ENCODE measurements at places on chromosomes 7 and 10. TPM values are rescaled to one million over a fixed set of nuclear protein-coding genes. Genes with fewer than 3 reads are reported as not detected.

DNA sequence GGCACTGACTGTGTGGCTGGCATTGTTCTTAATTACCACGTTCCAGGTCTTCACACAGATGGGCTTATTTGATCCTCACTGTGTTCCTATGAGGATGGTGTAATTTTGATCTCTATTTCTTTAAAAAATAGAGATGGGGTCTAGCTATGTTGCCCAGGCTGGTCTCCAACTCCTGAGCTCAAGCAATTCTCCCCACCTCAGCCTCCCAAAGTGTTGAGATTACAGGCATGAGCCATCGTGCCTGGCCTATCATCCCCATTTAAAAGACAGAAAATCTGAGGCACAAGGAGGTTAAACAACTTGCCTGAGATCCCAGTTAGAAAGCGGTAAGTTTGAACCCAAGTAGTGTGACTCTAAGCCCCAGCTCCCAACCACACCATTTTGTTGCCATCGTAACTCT lies 17.0 kb upstream of the SRGN start:
- no peak for DNase-seq

The MEOX2 gene
- total RNA-seq, result 0.05 TPM

The GRB10 gene
- total RNA-seq, result 48.8 TPM

- peak; percentile 83 for DNase-seq
Observed at GRCh38 chr10:102627736-102628293, 16.5 kb upstream of the TRIM8 start.

DNA sequence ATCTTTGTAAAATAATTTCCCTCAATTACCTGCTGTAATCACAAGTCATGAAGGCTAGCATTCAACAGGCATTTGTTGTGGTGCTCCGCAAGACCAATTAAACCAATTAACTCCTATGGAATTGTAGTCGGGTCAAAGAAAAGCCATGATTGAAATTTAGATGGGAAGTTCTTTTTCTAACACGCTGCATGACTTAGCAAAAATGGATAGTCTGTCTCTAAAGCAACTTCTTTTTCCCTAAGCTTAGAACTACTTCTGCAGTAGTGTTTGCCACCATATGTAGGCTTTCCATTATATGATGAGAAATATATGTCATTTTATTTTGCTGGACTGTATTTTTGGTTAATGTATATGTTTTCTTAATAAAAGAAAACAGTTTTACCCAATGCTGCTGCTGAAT lies 119.1 kb downstream of the TSPAN12 start:
- DNase-seq, result no peak

- DNase-seq, result peak; percentile 41
Observed at GRCh38 chr10:82267014-82267413, 392.0 kb downstream of the NRG3 start.

- peak; percentile 43 for DNase-seq
Observed at GRCh38 chr10:6052247-6053221, 9.6 kb downstream of the IL2RA start.

- peak; percentile 55 for DNase-seq
Observed at GRCh38 chr7:117993377-117994003, 120.2 kb upstream of the CTTNBP2 start.

- peak; percentile 82 for DNase-seq
Observed at GRCh38 chr10:110353244-110354119, 48.8 kb upstream of the SMNDC1 start.

DNA sequence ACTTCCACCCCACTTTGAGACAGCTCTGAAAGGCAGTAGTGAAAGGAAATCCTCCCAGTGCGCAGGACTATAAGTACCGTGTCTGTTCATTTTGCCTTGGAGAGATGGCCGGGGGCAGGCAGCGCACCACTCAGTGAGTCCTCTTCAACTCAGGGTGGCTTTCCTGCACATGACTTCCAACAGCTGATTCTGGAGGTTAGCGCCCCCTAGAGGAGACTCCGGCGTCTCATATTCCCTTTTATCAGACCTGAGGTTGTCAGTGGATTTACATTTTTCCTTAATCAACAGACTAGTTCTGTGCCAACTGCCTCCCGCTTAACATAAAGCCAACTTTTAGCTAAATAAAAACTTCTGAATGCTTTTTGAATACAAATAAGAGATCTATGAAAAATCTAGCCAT lies 101.0 kb downstream of the HERPUD2 start:
- no peak for DNase-seq

DNA sequence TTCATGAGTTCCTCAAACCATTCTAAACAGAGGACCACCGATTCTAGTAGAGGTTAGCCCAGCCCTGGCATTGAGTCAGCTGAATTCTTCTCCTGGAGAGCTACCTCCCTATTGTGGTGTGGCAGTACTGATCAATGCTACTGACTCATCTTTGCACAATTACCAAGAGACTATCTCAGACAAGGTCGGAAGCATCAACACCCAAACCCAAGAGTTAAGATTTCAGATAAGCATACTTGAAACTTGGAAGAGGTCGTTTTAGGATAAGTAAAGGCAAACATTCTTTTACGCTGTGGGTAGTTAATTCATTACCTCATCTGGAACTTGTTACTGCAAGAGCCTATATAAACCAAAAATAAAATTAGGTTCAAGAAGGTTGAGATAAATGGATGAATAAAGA lies 154.6 kb upstream of the NRBF2 start:
- DNase-seq, result no peak

- DNase-seq, result no peak
Observed at GRCh38 chr7:129184981-129185670, 3.3 kb upstream of the SMO start.

The POM121L12 gene
- not detected for total RNA-seq

The HEPACAM2 gene
- total RNA-seq, result 0.10 TPM

- peak; percentile 47 for DNase-seq
Observed at GRCh38 chr10:68202960-68203353, 29.0 kb downstream of the ATOH7 start.

- no peak for DNase-seq
Observed at GRCh38 chr10:133020193-133020817, 67.4 kb upstream of the ADGRA1 start.

The HGF gene
- 0.17 TPM for total RNA-seq

The SPAG6 gene
- total RNA-seq, result 0.70 TPM

The SPDYE8 gene
- not detected for total RNA-seq

GRCh38 chr10:35824704-35825103 lies 182.6 kb upstream of the FZD8 start:
- no peak for DNase-seq

The SLC29A4 gene
- 2.6 TPM for total RNA-seq

- DNase-seq, result no peak
Observed at GRCh38 chr10:70650104-70650503, 22.2 kb upstream of the ADAMTS14 start.

DNA sequence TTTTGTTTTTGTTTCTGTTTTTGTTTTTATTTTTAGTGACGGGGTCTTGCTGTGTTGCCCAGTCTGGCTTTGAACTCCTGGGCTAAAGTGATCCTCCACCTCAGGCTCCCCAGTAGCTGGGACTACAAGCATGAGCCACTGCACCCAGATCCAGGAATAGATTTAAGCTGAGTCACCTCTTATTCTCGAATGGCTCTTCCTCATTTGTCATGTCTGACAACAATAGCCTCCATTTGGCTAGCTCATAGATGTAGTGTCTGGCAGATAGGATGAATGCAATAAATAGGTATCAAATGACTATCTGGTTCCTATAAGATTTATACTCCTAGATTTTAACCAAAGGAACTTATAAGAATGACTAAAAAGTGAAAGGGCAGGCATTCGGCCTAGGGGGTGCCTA lies 172.9 kb downstream of the TMEM26 start:
- peak; percentile 40 for DNase-seq

GRCh38 chr10:95464280-95464679 lies 96.9 kb downstream of the SORBS1 start:
- no peak for DNase-seq

GRCh38 chr10:71666639-71667386 lies 52.8 kb downstream of the C10orf105 start:
- peak; percentile 3 for DNase-seq

DNA sequence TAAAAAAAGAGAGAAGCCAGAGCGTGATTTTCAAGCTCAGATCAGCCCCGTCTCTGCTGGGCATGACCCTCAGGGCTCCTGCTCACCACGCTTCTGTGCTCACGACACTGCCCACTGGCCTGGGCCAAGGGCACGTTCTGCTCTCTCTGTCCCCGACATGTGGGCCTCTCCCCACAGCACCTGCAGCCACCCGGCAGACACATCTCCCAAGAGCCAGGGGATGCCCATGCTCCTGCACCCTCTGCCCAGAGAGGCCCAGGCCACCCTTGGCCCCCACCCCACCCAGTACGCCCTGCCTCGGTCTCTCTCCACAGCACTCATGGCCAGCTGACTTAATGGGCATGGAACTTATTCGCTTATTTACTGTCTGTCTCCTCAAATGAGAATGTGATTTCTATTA lies 175.4 kb upstream of the RNF32 start:
- no peak for DNase-seq

The CPXM2 gene
- 1.7 TPM for total RNA-seq

- no peak for DNase-seq
Observed at GRCh38 chr7:22168129-22168634, 188.8 kb downstream of the RAPGEF5 start.

- peak; percentile 77 for DNase-seq
Observed at GRCh38 chr10:17782921-17783665, 26.1 kb upstream of the MRC1 start.

The CLRN3 gene
- not detected for total RNA-seq

Data from renal cortical epithelial cell (primary cell).